ENCODE measurements at places on chromosomes 5 and 9.

GRCh38 chr5:112012104-112012503 is 255.1 kb upstream of the NREP start:
- DNase-seq = no peak

GRCh38 chr5:139446956-139447779 is 7.8 kb upstream of the DNAJC18 start:
- no peak for DNase-seq

GRCh38 chr9:75152416-75152815 is 64.1 kb downstream of the OSTF1 start:
- peak; percentile 68 for DNase-seq

GRCh38 chr5:123000731-123001130 is 35.8 kb downstream of the PPIC start:
- no peak for DNase-seq

DNA sequence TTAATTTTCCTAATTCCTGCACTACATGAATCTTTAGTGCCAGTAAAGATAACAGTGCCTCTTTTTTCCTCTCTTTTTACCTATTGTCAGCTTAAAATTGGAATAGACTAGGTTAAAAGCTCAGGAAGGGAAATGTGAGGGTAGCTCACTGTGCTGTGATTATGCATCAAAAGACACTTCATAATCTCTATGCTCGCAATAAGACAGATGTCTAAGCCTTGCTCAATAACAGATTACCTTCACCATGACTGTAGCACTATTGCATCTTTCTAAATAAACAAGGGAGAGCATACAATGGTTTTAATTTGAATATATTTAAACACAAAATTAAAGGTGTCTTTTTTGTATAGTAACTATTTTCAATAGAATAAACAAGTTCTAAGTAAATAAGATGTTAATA is 130.1 kb downstream of the FBN2 start:
- no peak for DNase-seq

GRCh38 chr5:10122076-10122726 is 127.5 kb downstream of the ATPSCKMT start:
- no peak for DNase-seq

GRCh38 chr9:108224716-108225115 is 631.1 kb downstream of the ACTL7B start:
- no peak for DNase-seq

DNA sequence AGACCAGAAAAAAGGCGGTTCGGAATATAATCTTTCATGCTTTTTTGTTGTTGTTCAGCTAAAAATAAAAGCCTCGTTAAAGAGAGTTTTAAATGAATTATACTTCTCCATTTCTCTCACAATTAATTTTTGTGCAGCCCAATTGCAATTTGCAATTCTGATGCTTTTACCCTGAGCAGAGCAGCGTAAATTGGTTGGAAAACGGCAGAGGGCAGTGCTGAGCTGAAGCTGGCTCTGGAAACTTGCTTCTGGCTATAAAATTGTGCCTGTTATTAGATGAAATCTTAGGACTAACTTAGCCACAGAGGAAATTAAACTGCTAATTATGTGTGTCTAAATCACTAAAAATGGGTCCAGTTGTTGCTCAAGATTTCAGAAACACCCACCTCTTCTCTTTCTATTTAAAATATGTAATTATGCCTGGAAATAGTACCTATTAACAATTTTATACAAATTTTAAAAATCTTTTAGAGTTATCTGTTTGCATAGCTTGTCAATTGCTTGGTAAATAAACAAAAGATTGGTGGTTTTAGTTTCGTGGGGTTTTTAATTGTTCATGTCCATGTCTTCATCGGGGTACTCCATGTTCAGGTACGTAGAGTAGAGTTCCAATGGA is 441.8 kb upstream of the TLE4 start:
- no peak for DNase-seq

DNA sequence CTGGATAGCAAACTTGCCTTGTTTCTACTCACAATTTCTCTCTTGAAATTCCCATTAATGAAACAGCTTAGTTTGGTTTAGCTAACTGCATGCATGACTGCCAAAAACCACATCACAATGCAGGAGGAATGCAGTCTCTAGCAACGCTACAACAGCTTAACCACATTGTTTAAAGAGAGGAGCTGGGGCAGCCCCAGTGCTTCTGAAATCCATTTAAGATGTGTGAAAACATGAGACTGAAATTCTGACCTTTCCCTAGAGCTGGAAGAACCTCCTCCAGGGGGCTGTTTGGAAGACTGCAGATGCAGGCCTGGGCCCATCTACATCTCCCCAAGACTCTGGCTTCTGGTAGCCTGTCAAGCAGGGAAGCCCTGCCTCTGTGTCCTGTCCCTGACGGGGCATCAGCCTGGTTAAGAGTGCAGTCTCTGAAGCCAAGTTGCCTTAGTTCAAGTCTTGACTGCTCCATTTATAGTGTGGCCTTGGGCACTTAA is 157.1 kb downstream of the ZNF462 start:
- DNase-seq = no peak

DNA sequence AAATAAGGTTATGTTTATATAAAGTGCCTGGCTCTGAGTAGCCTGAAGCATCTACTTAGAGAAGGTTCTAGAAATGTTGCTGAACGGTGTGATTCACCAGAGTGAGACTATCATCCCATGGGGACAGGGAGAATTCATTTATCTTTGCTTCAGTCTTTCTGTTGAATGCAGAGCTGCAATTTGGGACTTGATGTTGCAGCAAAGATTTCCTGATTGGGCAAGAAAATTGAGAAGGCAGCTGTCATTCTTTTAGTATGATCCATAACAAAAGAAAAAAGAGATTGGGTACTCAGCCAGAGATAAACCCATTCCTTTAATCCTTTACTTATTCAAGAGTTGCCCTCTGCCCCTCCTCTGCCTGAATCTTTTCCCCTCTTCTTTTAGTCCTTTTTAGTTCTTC is 456.3 kb upstream of the WWC1 start:
- DNase-seq = no peak

DNA sequence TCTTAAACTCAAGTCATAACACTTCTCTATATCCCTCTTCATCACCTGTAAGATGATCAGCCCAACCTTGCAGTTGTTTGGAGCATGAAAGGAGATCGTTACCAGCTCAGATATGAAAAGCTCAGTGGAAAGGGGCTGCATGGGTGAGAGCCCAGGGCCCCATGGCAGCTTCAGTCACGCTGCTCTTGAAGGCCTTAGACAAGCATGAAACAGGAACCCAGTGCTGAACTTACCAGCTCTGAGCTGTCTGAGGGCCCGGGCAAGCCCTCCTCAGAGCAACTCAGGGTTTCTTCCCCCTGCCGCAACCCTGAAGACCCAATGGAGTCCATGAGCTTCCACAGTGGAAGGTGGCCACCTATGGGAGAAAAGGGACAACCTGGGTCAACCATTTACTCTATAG is 3.3 kb downstream of the HK3 start:
- no peak for DNase-seq

GRCh38 chr9:13318027-13318426 is 38.5 kb upstream of the MPDZ start:
- no peak for DNase-seq

GRCh38 chr5:137627706-137628105 is 108.2 kb downstream of the KLHL3 start:
- DNase-seq = no peak

- no peak for DNase-seq
These were observed 379.3 kb downstream of the KDM4C start for GRCh38 chr9:7137040-7137439.

- no peak for DNase-seq
These were observed 39.7 kb downstream of the TLE1 start for GRCh38 chr9:81649475-81650240.

- no peak for DNase-seq
These were observed 543.7 kb upstream of the TLE4 start for GRCh38 chr9:79028101-79028500.

DNA sequence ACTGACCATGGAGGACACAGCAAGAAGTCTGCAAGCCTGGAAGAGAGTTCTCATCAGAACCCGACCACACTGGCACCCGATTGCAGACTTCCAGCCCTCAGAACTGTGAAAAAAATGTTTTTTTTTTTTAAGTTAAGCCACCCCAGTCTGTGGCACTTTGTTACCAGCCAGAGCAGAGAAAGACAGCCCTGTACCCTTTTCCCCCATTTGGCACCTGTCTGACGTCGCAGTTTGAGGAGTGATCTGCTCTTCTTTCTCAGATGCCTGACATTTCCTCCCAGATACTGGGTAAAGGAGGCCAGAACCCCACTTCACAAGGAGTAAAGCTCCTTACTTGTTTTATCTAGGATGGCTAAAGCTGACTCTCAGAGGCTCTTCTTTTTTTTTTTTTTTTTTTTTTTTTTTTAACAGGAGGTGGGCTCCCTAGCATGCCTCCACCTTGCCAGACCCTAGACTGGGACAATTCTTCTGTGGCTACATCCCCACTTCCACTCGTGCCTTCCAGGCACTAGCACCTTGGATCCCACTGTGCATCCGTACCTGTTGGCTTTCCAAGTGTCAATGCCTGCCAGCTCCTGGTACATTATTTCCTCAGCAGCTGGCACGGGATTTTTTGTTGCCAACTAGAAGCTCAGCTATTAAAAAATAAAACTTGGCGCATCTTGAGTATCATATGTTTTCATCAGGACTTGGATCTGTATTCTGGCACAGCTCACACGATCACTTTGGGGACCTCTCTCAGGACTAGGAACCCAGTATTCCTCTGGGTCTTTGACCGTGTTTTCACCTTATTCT is 14.4 kb downstream of the CAMK4 start:
- no peak for DNase-seq

DNA sequence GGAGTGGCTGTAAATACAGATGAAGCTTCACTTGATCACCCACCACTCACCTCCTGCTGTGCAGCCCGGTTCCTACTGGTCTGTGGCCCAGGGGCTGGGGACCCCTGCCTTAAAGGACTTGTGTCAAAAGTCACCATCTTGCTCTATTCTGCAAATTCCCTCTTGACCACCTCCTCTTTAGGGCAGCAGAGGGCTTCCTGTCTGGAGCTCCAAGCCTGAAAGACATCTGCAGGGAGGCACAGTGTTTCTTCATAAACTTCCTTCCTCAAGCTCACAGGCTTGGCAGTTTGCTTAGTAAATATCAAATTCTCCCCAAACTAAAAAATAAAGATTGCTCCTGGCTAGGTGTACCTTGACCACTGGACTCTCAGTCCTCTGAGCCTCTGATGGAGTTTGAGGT is 104.4 kb downstream of the FRMD3 start:
- no peak for DNase-seq

GRCh38 chr5:91706785-91707520 is 323.8 kb upstream of the ARRDC3 start:
- no peak for DNase-seq

GRCh38 chr5:38650946-38651345 is 94.5 kb upstream of the LIFR start:
- DNase-seq = peak; percentile 1

GRCh38 chr5:123084730-123085605 is 4.1 kb upstream of the PRDM6 start:
- no peak for DNase-seq

DNA sequence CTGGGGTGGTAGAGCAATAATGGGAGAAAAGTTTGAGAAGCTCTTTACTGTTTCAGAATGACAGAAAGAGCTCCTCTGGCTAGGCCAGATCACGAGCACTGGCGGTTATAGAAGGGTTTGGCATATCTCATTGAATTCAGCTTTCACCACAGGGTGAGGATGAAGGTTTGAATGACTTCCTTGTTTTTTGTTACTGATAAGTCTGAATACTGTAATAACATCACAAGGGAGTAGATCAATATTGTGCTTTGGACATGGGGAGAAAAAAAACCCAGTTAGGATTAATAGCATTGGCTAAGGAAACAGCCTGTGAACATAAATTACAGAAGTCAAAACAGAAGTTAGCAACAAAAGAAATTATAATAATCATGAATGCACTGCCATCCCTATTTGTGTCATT is 9.4 kb downstream of the PHAX start:
- DNase-seq = no peak

DNA sequence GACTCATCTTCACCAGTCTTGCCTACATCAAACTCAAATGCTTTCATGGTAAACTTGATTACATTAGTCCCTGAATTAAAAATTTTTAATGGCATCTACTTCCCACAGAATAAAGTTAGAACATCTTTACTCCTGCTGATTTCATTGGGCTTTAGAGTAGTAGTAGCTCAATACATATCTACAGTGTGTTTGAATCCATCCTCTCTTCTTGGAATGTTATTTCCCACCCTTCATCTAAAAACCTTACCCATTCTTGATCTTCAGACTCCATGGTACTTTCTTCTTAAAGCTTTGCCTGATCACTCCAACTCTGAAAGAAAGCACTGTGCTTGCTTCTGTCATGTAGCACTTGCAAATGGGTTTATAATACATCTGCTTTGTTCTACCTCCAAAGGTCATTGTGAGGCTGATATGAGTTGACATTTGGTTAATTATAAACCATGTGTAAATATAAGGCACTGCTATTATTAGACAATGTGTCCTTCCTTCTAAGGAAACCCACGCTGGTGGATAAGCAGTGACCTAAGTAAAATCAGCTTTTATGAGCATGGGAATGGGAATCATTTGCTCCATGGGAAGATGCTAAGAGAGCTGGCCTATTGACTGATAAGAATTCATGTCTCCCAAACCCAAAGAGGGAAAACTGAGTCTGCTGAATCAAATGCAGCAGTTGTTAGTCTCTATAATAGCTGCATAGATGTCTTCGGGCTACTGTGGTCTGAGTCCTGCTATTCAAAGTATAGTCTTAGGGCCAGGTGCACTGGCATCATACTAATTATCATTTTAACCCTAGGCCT is 7.5 kb upstream of the PRLR start:
- no peak for DNase-seq

- no peak for DNase-seq
These were observed 3.9 kb downstream of the IRX2 start for GRCh38 chr5:2747363-2748162.

GRCh38 chr9:121835587-121836365 is 184.3 kb downstream of the DAB2IP start:
- DNase-seq = no peak

GRCh38 chr9:573691-574410 is 267.6 kb upstream of the DMRT1 start:
- no peak for DNase-seq
